Glomerular endothelial cell (primary cell): ENCODE measurements at places on chromosomes 11 and 22. TPM values are rescaled to one million over a fixed set of nuclear protein-coding genes. Genes with fewer than 3 reads are reported as not detected.

GRCh38 chr11:70454197-70454767 is 56.0 kb downstream of the CTTN start:
- no peak for DNase-seq

DNA sequence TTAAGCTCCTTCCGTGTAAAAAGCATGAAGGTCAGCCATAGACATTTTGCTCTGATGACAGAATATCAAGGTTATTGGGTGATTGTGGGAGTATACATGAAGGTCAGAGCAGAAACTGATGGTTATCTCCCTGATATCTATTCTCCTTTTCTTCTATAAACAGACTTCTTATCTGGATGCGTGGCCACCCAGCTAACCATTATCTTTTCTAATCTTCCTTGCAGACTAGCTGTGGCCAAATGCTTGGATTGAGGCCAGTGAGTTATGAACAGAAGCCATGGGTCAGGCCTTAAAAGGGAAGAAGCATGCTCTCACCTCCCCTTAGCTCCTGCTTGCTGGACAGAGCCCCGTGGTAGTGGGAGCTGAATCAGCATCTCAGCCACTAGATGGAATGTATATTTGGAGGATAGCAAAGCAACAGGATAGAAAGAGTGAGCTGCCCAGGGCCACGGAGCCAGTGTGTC is 31.3 kb upstream of the LRRC55 start:
- DNase-seq: no peak

DNA sequence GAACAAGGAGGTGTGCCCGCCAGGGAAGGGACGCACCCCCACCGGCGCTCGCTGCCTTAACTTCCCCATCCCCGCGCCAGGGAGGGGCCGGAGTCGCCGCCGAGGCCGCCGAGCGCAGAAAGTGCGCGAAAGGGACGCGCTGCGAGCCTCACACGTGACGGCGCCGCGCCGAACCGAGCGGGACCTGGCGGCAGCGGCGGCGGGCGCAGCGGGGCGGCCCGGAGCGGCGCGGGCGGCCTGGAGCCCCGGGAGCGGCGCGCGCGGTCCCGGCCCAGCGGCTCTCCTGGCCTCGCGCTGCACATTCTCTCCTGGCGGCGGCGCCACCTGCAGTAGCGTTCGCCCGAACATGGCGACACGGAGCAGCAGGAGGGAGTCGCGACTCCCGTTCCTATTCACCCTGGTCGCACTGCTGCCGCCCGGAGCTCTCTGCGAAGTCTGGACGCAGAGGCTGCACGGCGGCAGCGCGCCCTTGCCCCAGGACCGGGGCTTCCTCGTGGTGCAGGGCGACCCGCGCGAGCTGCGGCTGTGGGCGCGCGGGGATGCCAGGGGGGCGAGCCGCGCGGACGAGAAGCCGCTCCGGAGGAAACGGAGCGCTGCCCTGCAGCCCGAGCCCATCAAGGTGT is at the start of gene SORL1:
TSS of gene SORL1 (plus strand) at position 329 of the 623 bp plus-strand sequence. CDS start at position 347, 18 bp downstream.
- DNase-seq: no peak

DNA sequence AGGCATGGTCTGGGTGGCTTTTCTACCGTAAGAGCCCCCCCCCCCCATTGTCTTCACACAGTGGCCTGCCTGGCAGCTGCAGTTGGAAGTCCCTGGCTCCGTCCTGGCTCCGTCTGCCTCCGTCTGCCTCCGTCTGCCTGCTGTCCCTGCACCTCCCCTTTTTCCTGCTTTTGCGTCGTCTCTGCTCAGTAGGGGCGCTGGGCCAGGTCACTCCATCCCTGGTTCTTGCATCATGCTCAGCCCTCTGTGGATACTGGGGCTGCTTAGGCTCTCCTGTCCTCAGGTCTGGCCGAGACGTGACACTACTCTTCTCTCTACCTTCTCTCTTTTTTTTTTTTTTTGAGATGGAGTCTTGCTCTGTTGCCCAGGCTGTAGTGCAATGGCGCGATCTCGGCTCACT is 27.8 kb downstream of the AP2A2 start:
- no peak for DNase-seq

GRCh38 chr22:20354238-20354975 is 34.5 kb upstream of the DGCR6L start:
- no peak for DNase-seq

- no peak for DNase-seq
These were observed 84.9 kb upstream of the HMGXB4 start for GRCh38 chr22:35172442-35172841.

Gene C11orf65
- not detected in 2 replicates for total RNA-seq
